Activated naive CD4-positive, alpha-beta T cell treated with anti-CD3 and anti-CD28 coated beads for 36 hours (primary cell): ENCODE measurements at places on chromosomes 6 and 20.

- H3K36me3 ChIP-seq, result no peaks in the 10 kb centered on the region
- peaks cover 14% of the 10 kb centered on the region for H3K4me1 ChIP-seq
- H3K27me3 ChIP-seq, result no peaks in the 10 kb centered on the region
- H3K4me3 ChIP-seq, result no peak overlapping the region
Measured at GRCh38 chr20:5535125-5535756, 215.0 kb upstream of the SHLD1 start.

DNA sequence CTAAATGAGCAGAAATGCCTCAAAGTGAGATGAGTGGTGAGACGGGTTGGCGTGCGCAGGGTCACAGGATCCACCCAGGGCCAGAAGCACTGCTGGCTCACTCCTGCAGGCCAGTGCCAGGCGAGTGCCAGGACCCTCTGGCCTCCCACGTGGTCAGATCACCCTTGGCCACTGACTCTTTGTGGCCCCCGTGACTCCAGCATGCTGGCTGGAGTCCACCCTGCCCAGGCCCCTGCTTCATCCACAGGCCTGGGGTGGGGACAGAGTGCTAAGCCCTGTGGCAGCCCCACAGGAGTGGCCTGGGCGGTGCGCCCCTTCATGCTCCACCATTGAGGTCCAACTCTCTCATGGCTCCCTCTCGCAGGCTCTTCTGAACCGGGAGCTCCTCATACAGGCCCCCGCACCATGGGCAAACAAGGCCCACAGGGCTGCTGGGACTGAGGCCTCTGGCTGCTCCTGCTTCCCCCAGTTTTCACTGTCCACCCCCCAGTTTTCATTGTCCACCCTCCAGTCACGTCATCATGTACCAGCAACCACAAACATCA is 61.6 kb downstream of the ABHD12 start:
- H3K4me3 ChIP-seq, result no peak overlapping the region
- no peak for DNase-seq
- H3K36me3 ChIP-seq, result peaks cover 5% of the 10 kb centered on the region

- H3K36me3 ChIP-seq, result no peaks in the 10 kb centered on the region
- no peak overlapping the region for H3K4me3 ChIP-seq
- no peak overlapping the region for H3K27ac ChIP-seq
- H3K27me3 ChIP-seq, result peaks cover 12% of the 10 kb centered on the region
Measured at GRCh38 chr6:39553029-39553428, 172.2 kb downstream of the KIF6 start.

DNA sequence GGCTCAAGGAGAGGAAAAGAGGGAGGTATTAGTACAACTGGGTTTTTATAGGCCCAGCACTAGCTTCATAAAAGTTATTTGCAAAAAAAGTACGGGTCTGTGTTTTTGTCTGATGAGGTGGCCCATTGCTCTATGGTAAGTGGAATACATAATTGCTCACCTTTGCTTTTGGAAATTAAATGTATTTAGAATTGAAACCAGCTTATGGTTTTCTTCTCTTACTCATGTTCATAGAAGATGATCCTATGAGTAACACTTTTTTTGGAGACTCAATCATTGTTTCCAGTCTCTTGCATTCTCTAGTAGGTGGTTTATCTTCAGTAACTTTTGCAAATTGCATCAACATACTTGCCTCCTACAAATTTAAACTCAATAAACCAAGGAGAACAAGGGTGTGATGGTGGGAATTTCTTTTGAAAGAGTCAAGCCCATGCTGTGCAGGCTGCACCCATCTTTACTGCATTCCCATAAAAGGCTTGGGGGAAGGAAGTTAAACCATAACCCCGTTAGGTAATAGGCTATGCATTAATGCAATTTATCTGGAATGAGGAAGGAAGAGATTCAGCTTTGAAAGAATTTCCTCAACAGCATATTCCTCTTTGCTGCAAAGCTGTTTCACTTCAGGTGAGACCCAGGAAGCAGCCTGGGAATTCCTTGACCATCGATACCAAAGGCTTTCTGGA is 48.5 kb upstream of the EDN1 start:
- no peaks in the 10 kb centered on the region for H3K36me3 ChIP-seq
- H3K4me3 ChIP-seq, result no peak overlapping the region
- DNase-seq, result no peak
- peak overlapping the region; percentile 26 for H3K27ac ChIP-seq
- H3K4me1 ChIP-seq, result peaks cover 16% of the 10 kb centered on the region

GRCh38 chr6:36829919-36830544 is 9.2 kb downstream of the CPNE5 start:
- H3K4me1 ChIP-seq, result peaks cover 3% of the 10 kb centered on the region
- H3K4me3 ChIP-seq, result no peak overlapping the region
- DNase-seq, result no peak
- H3K36me3 ChIP-seq, result no peaks in the 10 kb centered on the region

GRCh38 chr6:163526346-163526745 is 111.8 kb downstream of the QKI start:
- peaks cover 34% of the 10 kb centered on the region for H3K4me1 ChIP-seq
- no peaks in the 10 kb centered on the region for H3K36me3 ChIP-seq
- no peak for DNase-seq
- H3K27ac ChIP-seq, result no peak overlapping the region

DNA sequence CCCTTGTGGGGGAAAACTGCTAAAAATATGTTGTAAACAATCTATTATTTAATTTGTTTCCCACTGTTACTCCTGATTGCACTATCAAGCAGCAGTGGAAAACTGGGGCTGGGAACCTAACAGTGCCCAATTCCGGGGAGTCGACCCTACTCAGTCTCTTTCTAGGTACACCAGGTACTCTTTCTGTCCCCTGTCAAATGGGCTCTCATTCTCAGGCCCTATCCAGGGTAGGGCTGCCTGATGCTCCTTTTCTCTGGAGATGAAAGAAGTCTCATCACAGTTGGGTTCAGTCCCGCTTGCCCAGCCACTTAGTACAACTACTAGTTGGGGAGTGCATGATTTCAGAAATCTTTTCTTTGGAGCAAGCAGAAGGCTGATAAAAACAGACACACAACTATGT is 52.0 kb downstream of the HS3ST5 start:
- H3K36me3 ChIP-seq, result no peaks in the 10 kb centered on the region
- no peaks in the 10 kb centered on the region for H3K27me3 ChIP-seq
- H3K4me3 ChIP-seq, result no peak overlapping the region
- DNase-seq, result no peak
- no peak overlapping the region for H3K27ac ChIP-seq

GRCh38 chr6:125947615-125948014 is 9.0 kb upstream of the HINT3 start:
- no peak overlapping the region for H3K27ac ChIP-seq
- DNase-seq, result no peak
- peaks cover 2% of the 10 kb centered on the region for H3K27me3 ChIP-seq

DNA sequence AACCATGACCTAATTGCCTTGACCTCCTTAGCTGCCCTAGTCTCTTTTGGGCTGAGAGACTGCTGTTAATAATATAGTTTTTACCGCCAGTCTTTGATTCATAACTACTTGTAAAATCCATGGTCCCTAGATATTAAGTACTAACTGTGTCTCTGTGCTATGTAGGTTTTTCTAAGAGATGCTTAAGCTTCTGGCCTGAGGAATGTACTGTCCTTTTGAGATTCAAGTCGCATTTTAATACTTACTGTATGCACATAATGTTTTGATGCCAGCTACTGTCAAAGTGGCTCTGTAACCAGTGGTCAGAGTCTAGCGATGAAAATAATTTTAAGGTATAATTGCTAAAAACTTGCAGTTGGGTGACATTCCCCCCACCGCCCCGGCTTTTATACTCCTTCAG is 2.1 kb downstream of the AKAP12 start:
- peaks cover 2% of the 10 kb centered on the region for H3K36me3 ChIP-seq
- no peak overlapping the region for H3K4me3 ChIP-seq
- H3K4me1 ChIP-seq, result peaks cover 8% of the 10 kb centered on the region
- DNase-seq, result no peak
- H3K27me3 ChIP-seq, result peaks cover 59% of the 10 kb centered on the region
- H3K27ac ChIP-seq, result no peak overlapping the region

GRCh38 chr6:52305948-52306767 is 21.6 kb upstream of the MCM3 start:
- peak; percentile 33 for DNase-seq
- H3K4me3 ChIP-seq, result peak overlapping the region; percentile 27
- H3K27ac ChIP-seq, result peak overlapping the region; percentile 77
- no peaks in the 10 kb centered on the region for H3K36me3 ChIP-seq

GRCh38 chr6:110656492-110656891 is 158.8 kb downstream of the CDK19 start:
- DNase-seq, result no peak
- H3K27ac ChIP-seq, result no peak overlapping the region
- no peaks in the 10 kb centered on the region for H3K27me3 ChIP-seq
- H3K4me1 ChIP-seq, result no peaks in the 10 kb centered on the region

- peak overlapping the region; percentile 25 for H3K4me3 ChIP-seq
- no peak overlapping the region for H3K27ac ChIP-seq
- peaks cover 57% of the 10 kb centered on the region for H3K27me3 ChIP-seq
- DNase-seq, result peak; percentile 81
- H3K4me1 ChIP-seq, result peaks cover 7% of the 10 kb centered on the region
Measured at GRCh38 chr20:46307139-46307998, 929 bp downstream of the CDH22 start.

GRCh38 chr6:160297310-160297709 is 38.7 kb upstream of the SLC22A2 start:
- H3K27ac ChIP-seq, result no peak overlapping the region
- H3K4me1 ChIP-seq, result no peaks in the 10 kb centered on the region
- H3K36me3 ChIP-seq, result no peaks in the 10 kb centered on the region

DNA sequence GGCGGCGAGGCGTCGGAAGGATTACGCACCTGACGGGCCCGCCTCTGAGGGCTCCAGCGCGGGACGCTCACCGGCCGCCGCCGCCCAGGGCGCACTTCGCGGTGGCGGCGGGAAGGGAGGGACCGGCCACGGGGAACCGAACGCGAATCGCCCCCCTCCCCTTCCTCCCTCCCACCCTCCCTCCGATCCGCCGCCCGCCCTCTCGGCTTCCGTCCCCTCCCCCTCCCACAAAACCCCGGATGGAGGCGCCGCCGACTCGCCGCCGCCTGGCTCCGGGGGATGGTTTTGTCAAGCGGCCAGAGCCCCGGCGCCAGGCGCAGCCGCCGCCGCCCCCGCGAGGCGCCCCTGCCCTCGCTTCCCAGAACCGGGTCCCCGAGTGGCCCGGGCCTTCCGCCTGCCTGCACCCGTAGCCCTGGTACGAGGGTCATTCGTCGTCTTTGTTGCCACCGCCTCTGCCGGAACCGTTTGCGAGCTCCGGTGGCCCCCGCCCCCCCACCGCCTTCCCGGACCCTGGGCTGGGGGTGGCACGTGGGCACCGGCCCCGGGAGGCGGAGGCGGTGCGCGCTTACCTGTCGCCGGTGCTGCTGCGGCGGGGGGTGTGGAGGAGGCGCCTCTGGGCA is 398 bp downstream of the ZBTB2 start:
- H3K27me3 ChIP-seq, result no peaks in the 10 kb centered on the region
- DNase-seq, result peak; percentile 80
- H3K27ac ChIP-seq, result peak overlapping the region; percentile 98
- H3K4me3 ChIP-seq, result peak overlapping the region; percentile 95

DNA sequence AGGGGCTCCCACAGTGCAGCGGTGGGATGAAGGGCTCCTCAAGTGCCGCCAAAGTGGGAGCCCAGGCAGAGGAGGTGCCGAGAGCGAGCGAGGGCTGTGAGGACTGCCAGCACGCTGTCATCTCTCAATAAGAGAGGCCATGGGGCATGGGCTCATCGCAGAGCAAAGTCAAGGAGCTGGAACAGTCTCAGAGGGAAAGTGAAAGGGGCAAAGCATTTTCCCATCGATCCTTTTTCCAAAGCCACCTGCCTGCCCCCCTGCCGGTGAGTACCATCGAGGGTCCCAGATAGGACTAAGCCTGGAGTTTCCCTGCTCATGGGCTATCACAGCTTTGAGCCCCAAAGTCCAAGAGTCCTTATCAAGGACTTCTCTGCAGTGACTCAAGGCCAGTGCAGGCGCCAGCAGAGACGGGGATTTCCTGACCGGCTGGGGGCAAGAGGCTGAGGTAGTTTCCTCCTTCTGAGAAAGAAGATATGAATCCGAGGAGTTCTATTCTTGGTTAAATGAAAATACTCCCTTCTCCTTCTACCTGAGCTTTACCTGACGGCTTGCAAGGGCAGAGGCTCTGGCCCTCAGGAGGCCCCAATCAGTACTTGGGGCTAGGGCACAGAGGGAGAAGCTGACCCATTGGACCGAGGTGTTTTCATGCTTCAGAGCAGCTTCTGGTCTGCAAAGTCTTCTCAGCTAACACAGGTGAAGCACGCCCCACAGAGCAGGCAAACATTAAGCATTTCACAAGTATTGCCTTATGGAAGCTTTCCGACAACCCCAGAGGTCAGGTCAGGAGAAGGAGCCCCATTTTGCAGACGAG is 22.6 kb downstream of the ETV7 start:
- no peak overlapping the region for H3K27ac ChIP-seq
- peak; percentile 40 for DNase-seq
- H3K4me1 ChIP-seq, result no peaks in the 10 kb centered on the region
- no peak overlapping the region for H3K4me3 ChIP-seq
- H3K27me3 ChIP-seq, result no peaks in the 10 kb centered on the region

GRCh38 chr20:8394308-8394945 is 262.4 kb downstream of the PLCB1 start:
- H3K36me3 ChIP-seq, result no peaks in the 10 kb centered on the region
- H3K27me3 ChIP-seq, result no peaks in the 10 kb centered on the region
- no peak overlapping the region for H3K27ac ChIP-seq
- H3K4me1 ChIP-seq, result no peaks in the 10 kb centered on the region

DNA sequence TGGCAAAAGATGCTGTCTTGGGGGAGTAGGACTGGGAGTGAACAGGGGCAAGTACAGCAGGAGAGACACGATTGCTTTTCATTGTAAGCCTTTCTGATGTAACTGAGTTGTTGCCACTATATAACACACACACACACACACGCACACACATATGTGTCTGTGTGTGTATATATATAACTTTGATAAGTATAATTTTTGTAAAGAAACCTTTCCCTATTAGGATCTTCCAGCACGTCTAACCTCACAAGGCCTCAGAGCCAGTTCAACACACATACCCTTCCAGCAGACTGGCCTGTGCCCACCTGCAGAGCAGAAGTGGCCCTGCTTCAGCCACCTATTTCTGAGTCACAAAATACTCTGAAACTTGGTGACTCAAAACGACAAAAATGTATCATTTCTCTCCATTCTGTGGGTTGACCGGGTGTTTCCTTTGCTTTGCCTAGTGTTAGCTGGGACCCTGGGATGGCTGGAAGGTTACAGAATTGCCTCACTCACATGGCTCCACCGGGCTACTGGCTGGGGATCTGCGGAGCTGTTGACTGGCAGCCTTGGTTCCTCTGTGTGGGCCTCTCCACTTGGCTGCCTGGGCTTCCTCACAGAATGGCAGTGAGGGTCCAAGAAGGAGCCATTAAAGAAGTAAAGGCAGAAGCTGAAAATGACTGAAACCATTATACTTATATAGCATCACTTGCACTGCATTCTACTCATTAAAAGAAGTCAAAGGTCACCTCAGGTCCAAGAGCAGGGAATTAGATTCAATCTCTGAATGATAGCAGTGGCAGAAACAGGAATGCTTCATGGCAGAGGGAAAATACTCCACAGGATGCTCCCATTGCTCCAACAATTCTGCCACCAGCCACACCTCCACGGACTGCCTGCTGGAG is 126.4 kb downstream of the BANF2 start:
- DNase-seq, result peak; percentile 19
- H3K4me1 ChIP-seq, result peaks cover 8% of the 10 kb centered on the region
- H3K27me3 ChIP-seq, result no peaks in the 10 kb centered on the region
- H3K36me3 ChIP-seq, result no peaks in the 10 kb centered on the region

- H3K27ac ChIP-seq, result no peak overlapping the region
- peaks cover 26% of the 10 kb centered on the region for H3K36me3 ChIP-seq
- no peaks in the 10 kb centered on the region for H3K27me3 ChIP-seq
- no peaks in the 10 kb centered on the region for H3K4me1 ChIP-seq
Measured at GRCh38 chr6:73043446-73043845, 181.8 kb downstream of the KHDC1L start.

- no peak for DNase-seq
- H3K27ac ChIP-seq, result no peak overlapping the region
- peaks cover 2% of the 10 kb centered on the region for H3K4me1 ChIP-seq
- H3K36me3 ChIP-seq, result no peaks in the 10 kb centered on the region
- no peak overlapping the region for H3K4me3 ChIP-seq
Measured at GRCh38 chr20:62635852-62636251, 6.5 kb upstream of the SLCO4A1 start.
